ENCODE measurements at places on chromosomes 4 and X.

DNA sequence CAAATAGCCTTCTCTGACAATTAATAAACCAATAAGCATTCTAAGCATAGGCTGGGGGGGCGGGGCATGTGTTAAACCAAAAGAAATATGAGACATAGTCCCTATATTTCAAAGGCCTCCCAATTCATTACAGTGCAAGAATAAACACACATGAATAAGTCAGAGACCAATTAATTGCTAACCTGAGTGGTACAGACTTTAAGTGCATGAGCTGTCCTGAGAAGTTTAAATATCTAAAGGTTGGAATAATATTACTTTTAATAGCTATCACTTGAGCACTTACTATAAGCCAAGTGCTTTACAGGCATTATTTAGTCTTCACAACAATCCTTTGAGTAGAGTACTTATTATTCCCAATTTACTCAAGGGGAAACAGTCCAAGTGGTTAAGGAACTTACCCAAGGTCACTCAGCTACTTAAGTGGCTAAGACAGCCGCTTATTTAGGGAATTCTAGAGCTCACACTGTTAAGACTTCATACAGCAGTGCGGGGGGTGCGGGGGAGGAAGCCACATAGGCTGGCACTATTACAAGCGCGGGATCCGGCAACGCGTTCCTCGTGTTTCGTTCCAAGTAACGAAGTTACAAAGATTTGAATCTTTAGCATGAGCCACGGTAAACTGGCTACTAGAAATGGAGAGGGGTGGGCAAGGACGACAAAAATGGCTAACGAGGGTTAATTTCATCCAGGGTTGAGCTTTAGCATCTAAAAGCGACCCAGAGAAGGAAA, 1.4 kb downstream of the THOC2 start:
- DNase-seq, result no peak

- DNase-seq, result no peak
Measured at GRCh38 chr4:59994118-59994517, 1206.0 kb upstream of the ADGRL3 start.

- no peak for DNase-seq
Measured at GRCh38 chr4:155612074-155612473, 54.6 kb upstream of the GUCY1A1 start.

GRCh38 chr4:108527723-108528122, 92.7 kb upstream of the RPL34 start:
- no peak for DNase-seq

GRCh38 chrX:101803451-101803850, 128.4 kb downstream of the ZMAT1 start:
- DNase-seq, result no peak

- DNase-seq, result no peak
Measured at GRCh38 chr4:152211936-152212653, 323.8 kb downstream of the FBXW7 start.

- no peak for DNase-seq
Measured at GRCh38 chrX:18871161-18871890, 112.6 kb downstream of the PHKA2 start.

DNA sequence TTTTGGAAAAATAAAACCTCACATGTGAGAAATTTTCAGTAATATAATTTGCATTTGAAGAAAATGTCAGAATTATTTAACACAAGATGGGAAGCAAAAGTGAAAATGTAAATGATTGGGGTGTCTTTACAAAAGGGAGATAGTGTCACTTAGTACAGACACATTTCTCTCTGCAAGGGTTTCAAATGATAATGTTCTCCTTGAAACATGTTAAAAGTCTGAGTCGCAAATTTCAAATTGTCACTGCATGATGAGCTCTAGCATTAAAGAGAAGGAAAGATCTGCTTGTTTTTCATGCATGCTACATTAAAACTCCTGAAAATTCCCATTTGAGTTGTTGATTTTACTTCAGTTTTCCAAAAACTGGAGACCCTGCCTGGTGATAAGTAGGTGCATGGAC, 122.0 kb upstream of the LDB2 start:
- no peak for DNase-seq

GRCh38 chr4:184392748-184393559, 81.4 kb downstream of the IRF2 start:
- no peak for DNase-seq

DNA sequence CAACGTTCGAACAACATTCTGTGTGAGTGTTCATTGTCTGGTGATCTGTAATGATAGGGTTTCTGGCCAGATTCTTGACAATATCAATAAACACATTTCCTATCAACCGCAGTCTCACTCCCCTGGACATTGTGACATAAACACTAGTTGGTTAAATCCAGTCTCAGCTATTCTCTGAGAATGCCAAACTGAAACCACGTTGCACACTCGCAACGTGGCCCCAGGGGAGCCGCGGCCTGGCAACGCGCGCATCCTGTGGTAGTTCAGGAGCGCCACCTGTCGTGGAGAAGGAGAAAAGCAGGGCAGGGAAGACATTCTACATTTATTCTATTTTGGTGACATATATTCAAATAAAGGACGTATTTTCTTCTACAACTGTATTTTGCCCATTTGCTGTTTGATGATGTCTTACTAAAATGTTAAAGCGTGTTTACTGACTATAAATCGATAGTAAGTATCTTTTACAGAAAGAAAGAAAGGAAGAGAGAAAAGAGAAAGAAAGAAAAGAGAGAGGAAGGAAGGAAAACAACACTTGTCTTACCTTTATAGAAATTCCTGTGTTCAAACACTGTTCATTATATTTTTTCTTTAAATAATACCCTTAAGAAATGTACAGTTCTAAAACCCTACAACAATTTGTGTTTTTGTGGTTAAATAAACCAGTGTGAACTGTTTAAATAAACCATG, 738.3 kb upstream of the FRG1 start:
- peak; percentile 75 for DNase-seq

DNA sequence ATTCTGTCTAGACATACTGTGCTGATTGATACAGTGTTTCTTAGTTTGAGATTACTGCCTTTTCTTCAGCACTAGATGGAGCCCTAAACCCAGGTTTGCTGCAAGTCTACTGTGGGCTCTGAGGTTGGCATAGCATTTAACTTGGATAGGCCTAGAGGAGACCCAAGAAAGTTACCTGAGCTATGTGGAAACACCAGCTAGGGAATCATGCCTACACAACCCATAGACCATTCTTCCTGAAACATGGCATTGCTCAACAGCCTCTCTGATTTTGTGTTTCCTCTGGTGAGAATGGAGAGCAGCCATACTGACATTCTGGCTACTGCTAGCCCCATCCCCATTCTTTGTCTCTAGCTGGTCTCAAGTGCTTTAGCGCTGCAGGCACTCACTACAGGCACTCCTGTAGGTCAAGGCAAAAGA, 287.7 kb upstream of the PCDH18 start:
- no peak for DNase-seq

GRCh38 chr4:114103908-114104307, 124.5 kb upstream of the ARSJ start:
- DNase-seq, result no peak

- DNase-seq, result no peak
Measured at GRCh38 chr4:113457886-113458285, 303.7 kb downstream of the CAMK2D start.

GRCh38 chr4:10066670-10067651, 45.7 kb upstream of the SLC2A9 start:
- no peak for DNase-seq

DNA sequence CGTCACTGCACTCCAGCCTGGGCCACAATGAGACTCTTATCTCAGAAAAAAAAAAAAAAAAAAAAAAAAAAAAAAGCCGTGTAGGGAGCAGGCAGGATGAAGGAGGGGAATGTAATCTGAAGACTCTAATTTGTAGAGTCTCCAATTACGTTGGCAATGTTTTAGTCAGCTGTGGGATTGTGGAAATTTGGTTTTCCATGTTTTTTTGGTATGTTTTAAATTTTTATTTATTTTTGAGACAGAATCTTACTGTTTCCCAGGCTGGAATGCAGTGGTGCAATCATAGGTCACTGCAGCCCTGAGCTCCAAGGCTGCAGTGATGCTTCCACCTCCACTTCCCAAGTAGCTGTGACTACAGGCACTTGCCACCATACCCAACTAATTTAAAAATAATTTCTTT, 56.5 kb downstream of the NSD2 start:
- no peak for DNase-seq

DNA sequence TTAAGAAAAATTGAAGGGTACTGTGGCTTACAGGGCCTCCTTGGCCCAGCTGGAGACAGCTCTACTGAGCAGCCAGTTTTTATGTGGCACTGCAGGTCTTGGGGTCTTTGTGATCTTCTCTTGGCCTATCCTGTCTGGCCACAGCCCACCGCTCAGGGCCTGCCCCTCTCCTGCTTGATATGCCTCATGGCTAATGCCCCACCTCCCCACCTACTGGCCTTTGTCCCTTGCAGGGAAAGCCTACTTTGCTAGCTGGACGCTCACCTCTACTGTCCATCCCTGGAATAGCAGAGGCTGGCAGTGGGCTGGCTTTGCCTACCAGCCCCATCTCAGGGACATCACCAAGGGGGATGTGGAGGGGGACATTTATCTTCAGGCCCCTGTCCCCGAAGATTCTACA, 134.1 kb downstream of the PJA1 start:
- peak; percentile 59 for DNase-seq

DNA sequence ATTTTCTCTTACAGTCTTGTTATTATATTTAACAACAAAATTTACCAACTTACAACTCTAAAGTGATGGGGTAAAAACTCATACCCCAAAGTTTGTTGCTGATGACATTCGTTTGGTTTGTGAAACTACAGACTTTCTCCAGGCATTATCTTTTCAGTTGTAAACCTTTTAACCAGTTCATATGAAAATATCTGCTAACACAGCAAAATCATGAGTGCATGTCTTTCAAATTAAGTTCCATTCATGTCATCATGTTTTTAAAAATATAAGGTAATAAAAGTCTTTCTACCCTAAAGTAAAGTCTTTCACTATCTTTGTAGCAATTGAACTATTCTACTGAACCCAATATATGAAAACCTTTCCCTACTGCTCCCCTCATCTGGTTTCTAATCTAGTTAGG, 3.4 kb upstream of the GALNTL6 start:
- no peak for DNase-seq

DNA sequence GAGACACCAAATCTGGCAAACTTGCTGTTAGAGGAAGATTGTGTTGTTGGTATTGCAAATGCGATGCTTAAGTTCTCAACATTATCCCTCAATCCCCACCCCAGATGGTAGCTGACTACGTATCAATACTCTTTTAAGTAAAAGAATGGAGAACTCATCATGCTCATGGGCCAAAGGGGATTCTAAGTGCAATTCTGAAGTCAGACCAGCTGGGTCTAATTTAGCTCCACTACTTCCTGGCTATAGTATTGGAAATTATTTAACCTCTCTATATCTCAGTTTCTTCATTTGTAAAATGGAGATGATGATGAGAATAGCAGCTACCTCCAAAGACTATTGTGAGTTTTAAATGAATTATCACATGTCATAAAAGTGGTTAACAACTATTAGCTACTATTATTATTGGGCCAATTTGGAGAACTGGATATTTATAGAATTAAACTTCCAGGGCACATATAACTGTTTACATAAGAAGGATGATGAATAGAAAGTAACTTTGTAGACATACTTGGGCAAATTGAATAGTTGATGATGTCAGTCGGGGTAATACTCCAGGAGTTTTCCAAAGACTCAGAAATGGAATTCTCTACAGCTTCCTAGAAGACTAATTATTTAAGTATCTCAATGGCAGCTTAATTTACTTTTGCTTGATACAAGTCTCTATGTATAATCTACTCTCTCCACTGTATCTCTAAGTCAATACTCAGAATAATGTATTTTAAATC, 5.0 kb upstream of the SLAIN2 start:
- no peak for DNase-seq

DNA sequence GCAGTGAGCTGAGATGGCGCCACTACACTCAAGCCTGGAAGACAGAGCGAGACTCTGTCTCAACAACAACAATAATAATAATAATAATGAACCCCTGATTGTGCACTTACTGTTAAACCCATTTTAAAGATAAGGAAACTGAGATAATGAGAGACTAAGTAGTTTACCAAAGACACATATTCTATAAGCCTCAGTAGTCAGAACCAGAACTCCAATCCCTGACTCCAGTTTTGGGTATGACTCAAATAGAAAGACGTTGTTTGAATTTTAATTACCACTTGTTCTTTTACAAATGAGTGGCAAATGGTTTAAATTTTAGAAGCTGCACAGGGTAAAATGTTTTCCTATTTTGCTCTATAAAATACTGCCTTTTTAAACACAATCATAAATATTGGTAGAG, 37.4 kb downstream of the ACSL4 start:
- DNase-seq, result no peak

DNA sequence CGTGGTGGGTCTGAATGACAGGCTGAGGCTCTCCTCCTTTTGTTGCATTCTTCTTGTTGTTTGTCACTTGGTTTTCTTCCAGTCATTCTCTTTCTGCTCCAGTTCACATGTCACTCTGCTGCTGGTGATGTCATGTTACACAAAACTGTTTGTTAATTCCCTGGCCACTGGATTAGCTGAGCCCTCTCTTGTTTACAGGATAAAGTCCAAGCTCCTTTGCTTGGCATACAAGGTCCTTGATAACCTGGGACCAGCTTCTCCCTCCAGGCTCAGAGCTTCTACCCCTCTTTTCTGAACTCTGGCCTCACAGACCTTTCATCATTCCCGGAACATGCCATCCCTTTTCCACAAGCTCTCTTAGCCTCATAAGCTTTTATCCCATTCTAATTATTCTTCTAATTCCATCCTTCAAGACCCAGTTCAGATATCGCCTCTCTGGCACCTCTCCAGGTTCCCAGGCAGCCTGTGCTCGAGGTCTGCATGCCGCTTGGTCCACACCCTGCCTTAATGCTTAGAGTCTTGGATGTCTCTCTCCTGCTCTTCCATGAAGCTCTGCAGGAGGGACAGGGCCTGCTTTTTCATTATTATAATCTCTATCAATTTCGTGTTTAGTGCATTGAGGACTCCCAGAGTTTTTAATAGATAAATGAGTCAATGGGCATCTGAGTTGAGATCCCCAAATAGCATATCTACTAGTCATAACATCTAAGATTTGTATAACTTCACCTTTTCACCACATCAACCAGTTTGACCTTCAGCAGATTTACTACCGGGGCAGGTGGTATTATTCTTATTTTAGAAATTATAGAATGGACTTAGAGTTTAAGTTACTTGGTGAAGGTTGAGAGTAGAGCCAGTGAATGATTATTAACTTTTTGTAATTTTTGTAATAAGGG, 98.7 kb downstream of the TMEM131L start:
- DNase-seq, result no peak

DNA sequence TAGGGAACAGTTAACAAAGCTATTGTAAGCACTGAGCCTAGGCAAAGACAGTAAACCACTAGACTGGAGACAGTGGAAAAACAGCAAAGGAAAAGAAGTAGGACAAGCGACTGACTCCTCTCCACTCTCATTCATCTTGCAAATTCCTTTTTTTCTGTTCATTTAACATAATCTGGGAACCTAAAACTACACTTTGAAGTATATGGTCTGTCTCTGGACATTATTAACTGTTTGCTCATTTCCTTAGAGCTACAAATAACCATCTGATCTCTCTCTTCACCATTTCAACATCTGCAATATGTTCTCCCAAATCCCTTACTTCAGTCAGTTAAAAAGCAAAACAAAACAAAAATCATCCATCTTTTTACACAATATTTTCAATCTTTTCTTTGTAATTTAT, 642 bp downstream of the HMGN5 start:
- no peak for DNase-seq

GRCh38 chr4:91527056-91527455, 776.7 kb upstream of the GRID2 start:
- DNase-seq, result no peak

All from ascending aorta (tissue), 2 donors.